Stimulated activated CD8-positive, alpha-beta memory T cell treated with anti-CD3 and anti-CD28 coated beads, Interleukin-7, amount 100 ng/mL, for 48 hours (primary cell): ENCODE measurements at places on chromosomes 16 and 17.

DNA sequence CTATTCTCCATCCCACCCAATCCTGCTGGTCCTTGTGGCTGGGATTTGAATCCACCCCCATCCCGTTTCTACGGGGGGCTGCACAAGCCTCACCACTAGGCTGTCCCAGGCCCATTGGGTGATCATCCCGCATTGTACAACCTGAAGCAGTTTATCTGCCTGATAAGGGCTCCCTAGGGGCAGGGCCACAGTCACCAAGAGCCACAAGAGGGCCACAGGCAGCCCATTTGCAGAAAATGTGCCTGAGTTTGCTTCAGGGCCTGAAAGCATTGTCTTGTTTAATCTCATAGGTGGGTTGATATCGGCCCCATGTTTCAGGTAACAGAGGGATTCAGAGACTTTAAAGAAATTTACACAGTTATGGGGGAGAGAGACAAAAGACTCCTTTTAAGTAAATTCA lies 245.0 kb downstream of the CPPED1 start:
- no peak for DNase-seq

GRCh38 chr16:3495176-3495575 lies at the start of gene C16orf90:
Gene C16orf90 (minus strand): TSS chr16:3495489. CDS start chr16:3495421, 68 bp downstream.
- no peak for DNase-seq

- DNase-seq = no peak
Measured at GRCh38 chr16:72715267-72715666, 332.7 kb downstream of the ZFHX3 start.

- DNase-seq = no peak
Measured at GRCh38 chr17:66841328-66841727, 6.4 kb downstream of the CACNG5 start.

- DNase-seq = no peak
Measured at GRCh38 chr16:30947859-30948666, 805 bp upstream of the ORAI3 start.
